ENCODE measurements at places on chromosomes 2 and 18.

DNA sequence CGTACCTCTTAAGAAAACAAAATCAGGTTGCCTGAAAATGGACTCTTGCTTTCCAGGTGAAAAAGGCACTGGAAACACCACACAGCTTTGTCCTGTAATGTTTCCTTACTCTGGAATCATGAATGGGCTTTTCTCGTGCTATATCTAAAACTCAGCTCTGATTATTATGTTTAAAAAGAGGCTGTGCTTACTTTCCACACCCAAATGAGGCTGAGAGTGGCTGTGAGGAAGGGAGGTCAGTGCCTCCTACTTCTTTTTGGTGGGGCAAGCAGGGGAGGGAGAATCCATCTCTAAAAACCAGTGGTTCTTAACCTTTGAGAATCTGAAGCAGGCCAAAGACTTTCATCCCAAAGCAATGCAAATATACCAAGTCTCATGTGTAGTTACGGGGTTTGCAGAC lies 148.6 kb downstream of the FAM210A start:
- DNase-seq = no peak

- no peak for DNase-seq
Measured at GRCh38 chr18:42706618-42707017, 408.9 kb downstream of the RIT2 start.

DNA sequence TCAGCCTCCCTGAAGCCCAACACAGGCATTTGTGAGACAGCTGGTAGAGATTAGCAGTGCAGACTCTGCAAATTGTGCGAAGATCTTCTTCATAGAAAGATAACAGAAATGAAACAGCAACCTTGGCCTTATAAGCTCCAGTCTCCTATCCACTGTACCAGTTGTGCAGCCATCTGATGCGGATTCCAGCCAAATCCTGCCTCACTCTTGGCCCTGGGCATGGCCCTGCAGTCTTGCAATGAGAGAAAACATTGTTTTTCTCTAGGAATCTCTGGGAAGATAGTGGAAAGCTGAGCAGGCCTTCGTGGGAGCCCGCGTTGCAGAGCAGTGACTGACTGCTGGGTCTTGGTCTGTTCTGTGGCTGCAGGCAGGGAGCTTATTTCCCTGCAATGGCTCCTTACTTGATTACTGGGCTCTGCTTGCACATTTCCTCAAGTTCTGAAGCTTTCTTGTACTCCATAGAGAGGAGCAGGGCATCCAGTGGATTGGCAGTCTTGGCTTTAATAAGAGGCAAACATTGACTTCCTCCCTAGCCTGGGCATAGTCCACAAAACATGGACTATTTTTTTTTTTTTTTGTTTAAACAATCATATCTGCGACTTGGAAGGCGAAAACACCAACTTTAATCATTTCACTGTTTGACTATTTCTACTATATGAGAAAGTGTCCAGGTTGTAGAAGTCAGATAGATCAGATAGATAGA lies 193.0 kb downstream of the ACTR3 start:
- no peak for DNase-seq

GRCh38 chr2:37802899-37803379 lies 122.1 kb upstream of the RMDN2 start:
- DNase-seq = no peak

GRCh38 chr18:79515944-79516351 lies 120.2 kb downstream of the NFATC1 start:
- no peak for DNase-seq

DNA sequence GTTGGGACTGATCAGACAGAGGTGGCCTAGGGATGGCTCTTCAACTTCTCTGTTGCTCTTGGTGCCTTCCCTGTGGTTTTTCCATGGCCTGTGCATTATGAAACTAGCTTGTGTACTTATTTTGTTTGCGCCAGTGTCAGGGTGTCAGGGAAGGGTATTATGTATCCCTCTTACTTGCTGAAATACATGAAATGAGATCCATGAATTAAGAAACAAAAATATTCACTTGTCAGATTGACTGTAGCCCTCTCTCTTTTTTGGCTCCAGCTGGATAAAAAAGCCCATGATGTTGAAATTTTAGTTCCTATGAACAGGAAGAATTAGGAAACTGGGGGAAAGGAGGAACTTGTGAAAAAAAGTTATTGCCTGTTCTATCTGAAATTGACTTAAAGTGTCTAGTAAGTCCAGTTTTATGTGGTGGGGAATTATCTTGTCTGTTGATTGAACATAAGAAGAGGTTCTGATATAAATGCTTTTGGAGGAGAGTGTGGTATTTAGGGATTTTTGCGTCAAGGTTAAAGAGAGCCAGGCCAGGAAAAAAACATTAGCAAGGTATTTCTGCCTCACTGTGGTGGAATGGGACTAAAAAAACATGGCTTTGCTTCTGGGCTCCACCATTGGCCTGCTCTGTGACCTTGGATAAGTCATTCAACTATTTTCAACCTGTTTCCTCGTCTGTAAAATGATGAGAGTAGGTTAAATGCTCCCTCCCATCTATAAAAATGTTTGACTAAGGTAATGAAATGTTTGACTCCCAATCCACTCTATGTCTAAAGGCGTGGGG lies 12.0 kb downstream of the UGP2 start:
- DNase-seq = no peak

- no peak for DNase-seq
Measured at GRCh38 chr2:67936969-67937368, 125.8 kb downstream of the C1D start.

- DNase-seq = no peak
Measured at GRCh38 chr2:50018921-50019320, 864.6 kb upstream of the FSHR start.

GRCh38 chr18:43559507-43559906 lies 282.2 kb upstream of the SYT4 start:
- no peak for DNase-seq

GRCh38 chr18:59305295-59305694 lies 13.2 kb downstream of the CPLX4 start:
- DNase-seq = no peak

DNA sequence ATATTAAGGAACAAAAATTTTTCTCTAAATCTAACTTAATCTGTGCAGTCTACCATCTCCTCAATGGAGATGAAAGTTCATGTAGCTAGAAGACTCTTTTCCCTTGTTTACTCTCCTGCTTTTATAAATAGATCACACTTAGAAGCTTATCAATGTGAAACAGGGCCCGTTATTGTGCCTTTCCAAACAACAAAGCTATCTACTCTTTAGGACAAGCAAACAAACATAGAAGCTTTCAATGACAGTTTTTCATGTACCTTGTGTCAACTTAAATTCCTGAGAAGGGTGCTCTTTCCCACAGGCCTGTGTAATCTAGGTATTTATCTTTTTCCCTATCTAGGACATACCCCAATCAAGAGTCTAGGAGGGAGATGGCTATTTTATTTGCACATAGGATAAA lies 247.8 kb upstream of the CWC22 start:
- no peak for DNase-seq

DNA sequence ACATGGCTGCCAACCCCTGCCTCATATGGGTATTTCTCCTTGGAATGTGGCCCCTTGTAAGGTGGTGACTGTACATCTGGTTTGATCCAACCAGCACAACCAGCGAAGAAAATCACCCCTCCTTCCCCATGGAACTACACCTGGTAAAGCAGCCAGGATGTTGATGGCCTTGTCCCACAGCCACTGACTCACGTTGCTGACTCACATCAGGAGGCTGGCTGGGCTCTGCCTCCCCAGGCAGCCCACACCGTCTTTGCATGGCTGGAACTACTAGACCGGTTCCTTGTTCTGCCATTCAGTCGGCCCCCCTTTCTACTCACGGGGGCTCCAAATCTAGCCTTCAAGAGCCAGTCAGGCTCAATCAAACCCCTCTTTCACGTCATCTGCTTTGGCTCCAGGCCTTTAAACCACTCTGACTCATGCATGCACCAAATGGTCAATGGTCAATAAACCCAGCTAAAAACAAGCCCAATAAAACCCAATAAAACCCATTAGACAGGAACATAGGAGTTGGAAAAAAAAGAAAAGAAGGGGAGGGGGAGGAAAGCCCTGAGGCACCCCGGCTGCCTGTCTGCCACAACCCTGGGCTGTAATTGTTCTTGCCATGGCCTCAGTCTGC lies 114.8 kb downstream of the PLB1 start:
- DNase-seq = no peak

DNA sequence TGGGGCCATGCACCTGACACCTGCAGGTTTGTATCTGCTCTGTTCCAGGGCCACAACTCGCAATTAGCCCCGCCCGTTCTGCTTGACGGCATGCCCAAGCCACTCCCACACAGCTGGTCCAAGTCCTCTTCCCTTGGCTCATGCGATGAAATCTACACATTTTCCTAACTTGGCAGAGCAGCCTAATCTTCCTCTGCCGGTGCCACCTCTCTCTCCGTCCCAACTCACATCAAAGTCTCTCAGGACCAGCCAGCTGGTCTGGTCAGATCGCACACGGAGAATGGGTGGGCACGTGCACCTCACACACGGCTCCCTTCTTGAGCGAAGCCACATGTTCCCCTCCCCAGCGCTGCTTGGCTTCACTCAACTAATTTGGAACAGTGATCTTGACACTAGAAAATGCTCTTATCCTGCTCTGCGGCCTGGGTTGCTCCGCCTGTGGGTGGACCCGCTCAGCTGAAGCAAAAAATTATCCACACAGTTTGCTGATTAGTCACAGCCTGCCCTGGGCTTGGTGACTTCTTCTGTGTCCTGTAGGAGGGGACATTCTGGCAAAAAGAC lies 176.7 kb downstream of the NRP2 start:
- no peak for DNase-seq

- DNase-seq = no peak
Measured at GRCh38 chr18:34773378-34773777, 63.3 kb downstream of the DTNA start.

DNA sequence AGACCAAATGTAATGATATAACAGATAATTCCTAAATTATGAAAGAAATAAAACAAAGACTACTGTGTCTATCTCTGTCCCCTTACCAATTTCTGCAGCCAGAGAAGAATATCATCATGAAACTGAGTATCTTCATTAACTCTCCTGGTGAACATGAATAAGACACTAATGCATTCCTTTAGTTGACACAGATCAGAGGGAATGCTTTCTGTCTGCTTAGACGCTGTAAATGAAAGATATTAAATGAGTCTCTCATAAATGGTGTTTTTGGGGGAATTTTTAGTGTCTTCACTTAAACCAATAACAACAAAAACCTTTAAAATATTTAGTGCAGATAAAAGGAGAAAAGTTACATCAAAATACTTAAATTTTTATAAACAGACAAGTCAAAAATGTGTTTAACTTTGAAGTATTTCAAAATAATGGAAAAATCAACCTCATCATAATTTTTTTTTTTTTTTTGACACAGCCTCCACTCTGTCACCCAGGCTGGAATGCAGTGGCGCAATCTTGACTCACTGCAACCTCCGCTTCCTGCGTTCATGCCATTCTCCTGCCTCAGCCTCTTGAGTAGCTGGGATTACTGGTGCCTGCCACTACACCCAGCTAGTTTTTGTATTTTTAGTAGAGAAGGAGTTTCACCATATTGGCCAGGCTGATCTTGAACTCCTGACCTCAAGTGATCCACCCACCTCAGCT lies 16.0 kb downstream of the EPG5 start:
- no peak for DNase-seq

GRCh38 chr2:191190861-191191552 lies 40.2 kb upstream of the STAT4 start:
- DNase-seq = no peak

GRCh38 chr2:177335917-177336450 lies 56.6 kb upstream of the AGPS start:
- no peak for DNase-seq

DNA sequence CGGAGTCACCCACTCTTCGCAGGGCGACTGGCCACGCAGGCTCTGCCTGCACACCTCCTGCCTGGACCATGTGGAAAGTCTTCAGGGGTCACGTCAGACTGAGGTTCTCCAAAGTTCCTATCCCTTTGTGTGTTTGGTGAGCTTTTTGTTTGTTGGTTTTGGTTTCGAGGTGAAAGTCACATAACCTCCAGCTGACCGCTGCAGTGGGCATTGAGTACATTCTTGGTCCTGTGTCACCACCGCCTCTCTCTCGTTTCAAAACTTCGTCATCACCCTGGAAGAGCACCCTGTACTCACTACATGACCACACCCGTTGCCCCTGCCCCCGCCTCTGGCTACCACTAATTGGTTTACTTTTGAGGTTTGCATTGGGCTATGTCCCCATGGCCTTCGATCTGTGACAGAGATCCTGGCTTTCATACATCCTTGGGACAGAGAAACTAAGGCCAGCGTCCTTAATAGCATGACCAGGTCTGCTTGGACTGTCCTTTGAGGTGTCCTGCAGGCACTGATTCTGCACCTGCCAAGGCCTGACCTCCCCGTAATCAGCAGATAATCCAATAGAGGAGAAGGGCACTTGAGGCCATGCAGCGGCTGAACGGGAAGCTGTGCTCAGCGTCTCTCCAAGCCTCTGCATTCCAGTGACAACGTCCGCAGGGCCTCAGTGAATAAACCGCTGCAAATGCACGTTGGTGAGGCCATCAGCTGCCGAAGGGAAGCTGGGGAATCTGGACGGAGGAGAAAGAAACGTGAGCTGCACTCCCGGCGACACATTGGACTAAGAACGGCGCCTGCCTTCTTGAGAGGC lies 46.8 kb downstream of the SH3BP4 start:
- DNase-seq = no peak

DNA sequence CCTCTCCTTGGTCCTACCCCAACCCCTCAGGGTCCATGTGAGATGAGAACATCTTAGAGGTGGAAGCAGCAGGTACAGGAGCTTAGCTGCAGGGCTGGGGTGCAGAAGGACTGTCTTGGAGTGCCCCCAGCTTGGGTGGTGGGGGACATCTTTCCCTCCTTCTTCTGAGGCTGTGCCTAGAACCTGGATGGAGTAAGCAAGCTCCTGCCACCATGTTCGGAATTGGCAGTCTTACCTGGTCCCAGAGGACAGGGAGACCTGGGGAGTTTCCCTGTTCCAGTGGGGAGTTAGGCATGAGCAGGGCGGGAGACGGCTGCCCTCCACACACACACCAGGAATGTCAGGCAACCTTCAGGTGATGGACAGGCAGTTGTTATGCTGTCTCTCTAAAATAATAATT lies 131.0 kb upstream of the COPS8 start:
- DNase-seq = no peak

DNA sequence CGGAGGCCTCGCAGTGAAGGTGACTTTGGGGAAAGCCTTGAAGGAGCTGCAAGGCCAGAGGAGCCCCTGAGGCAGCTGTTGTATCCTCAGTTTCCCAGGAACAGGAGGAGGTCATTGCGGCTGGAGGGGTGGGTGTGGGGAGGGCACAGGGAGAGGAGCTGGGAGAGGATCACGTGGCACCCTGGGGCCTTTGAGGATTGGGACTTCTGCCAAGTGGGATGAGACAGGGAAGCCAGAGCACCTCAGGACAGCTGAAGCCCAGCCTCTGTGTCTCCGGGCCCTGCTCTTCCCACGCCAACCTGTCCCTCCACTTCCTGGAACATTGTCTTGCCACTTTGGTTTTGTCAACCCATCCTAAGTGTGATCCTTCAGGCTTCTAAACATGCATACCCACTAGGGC lies 19.4 kb upstream of the RRM2 start:
- DNase-seq = no peak
